Activated CD4-positive, alpha-beta T cell treated with anti-CD3 and anti-CD28 coated beads, Interleukin-2, amount 50 U/mL, for 1 hour (primary cell): ENCODE measurements at places on chromosomes 13 and 19.

DNA sequence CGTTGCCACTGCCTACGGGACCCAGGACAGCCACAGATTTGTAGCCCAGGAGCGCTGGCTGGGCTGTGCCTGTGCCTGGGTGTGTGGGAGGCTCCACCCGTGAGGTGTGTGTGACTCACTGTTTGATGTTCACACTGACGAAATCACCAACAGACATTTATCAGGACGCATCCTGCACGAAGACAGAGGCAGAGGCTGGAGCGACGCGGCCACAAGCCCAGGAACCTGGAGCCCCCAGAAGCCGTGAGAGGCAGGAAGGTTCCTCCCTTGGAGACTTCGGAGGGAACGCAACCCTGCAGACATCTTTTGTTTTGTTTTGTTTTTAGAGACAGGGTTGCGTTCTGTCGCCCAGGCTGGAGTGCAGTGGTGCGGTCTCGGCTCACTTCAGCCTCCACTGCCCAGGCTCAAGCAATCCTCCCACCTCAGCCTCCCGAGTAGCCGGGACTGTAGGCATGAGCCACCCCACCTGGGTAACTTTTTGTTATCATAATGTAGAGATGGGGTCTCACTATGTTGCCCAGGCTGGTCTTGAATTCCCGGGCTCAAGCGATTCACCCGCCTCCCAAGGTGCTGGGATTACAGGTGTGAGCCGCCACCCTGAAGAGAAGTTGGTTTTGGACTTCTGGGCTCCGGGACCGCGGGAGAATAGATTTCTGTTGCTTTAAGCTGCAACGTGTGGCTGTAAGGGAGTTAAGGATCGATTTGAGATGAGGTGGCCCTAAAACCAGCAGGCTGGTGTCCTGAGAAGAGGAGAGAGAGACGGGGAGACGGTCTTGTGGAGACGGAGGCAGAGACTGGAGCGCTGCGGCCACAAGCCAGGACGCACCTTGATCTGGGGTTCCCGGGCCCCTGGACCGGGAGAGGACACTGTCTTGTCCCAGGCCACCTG lies 24.9 kb upstream of the WDR18 start:
- no peak for DNase-seq

GRCh38 chr13:44801990-44802389 lies 187.3 kb downstream of the NUFIP1 start:
- DNase-seq, result no peak

DNA sequence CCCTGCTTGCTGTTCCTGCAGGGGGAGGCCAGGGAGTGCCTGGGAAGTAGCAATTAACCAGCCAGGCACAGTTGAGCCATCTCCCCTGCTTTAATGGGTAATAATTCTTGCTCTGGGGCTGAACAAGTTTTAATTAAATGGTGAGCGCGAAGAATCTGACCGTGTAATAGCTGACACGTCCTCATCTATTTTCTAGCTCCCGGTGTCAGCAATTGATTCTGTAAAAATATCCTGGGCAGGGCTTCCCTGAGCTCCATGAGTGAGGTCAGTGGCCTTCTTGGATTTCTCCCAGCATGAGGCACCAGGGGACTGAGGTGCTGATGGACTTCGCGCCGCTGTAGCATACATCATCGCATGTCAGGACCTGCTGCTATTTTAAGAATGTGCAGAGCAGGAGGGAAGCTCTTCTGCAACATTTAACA lies 26.9 kb downstream of the SIPA1L3 start:
- DNase-seq, result no peak

- no peak for DNase-seq
Measured at GRCh38 chr13:112929783-112930055, 39.3 kb upstream of the MCF2L start.

DNA sequence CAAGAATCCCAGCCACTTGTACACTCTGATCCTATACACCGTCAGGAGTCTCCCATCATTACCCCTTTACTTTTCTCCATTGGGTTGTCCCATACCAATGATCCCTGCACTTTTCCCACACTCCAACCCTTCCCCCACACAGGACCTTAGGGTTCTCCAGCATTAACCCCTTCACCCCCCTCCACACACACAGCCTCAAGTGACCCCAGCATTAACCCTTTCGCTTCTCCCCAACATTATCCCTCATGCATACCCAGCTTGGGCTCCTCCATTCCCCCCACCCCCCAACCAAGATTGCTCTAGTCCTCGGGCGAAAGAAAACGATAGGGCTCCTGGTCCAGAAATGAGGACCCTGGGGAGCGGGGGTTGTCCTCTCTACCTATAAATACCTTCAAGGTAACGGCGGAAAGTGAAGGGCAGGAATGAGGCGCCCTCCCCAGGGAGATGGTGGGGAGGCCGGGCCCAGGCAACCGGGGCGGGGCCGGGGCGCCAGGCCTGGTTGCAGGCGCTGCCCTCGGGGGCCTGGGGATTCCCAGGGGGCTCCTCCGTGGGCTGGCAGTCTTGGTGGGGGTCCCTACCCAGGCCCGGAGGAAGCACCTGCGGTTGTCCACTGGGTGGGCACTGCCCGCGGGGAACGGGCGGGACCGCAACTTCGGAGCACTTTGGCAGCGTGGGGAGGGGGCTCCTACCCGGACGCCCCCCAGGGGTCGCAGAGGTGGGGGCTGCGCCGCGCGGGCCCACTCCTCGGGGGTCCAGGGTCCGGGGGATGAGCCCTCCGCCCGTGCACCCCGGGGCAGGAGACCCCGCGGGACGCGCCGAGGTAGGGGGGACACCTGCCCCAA lies 757 bp downstream of the WIZ start:
- peak; percentile 5 for DNase-seq

GRCh38 chr19:45009625-45010255 lies 8.5 kb downstream of the RELB start:
- no peak for DNase-seq

DNA sequence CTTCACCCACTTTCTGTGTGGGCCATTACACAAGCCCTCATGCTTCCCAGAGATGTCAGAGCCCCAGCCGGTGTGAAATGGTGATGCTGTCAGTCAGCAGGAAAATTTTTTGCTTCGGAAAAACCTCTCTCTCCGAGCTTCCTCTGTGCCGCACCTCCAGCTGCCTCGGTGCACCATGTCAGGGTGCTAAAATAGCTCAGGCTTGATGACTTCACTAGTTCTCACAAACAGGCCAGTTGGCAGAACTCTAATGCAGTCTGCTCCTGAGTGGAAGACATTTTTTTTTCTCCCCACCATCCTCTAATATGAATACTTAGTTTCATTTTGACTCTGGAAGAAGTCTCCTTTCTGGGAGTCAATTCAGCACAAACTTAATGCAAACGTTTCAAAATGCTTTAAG lies 71.3 kb downstream of the KLF12 start:
- DNase-seq, result peak; percentile 25

GRCh38 chr13:44575741-44576350 lies at the start of gene TSC22D1:
Gene TSC22D1 (minus strand): TSS chr13:44576330. CDS start chr13:44576074, 256 bp downstream.
- peak; percentile 68 for DNase-seq

- DNase-seq, result peak; percentile 28
Measured at GRCh38 chr19:5690955-5691821, 1.1 kb downstream of the RPL36 start.

DNA sequence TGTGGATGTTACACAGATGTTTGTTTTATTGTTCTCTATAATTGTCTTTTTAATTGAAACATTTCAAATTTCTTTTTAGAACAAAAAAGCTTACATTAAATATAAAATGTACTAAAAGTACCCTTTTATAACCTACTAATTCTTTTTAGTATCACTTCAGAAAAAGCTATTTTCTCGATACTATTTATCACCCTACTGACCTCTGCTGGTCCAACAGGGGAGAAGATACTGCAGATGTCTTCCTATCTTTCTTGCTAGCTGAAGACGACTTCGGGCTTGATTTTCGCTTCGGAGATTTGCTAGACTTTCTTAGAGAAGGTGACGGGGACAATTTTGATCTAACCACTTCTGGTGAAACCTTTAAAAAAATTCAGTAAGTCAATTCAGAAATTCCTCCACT lies 42.4 kb downstream of the ZC3H13 start:
- no peak for DNase-seq
